ENCODE measurements at places on chromosomes 5 and 9.
A peak's percentile ranks its signal among the peaks of the same experiment; 100 is the strongest.

GRCh38 chr9:127792417-127793031 is 6.7 kb downstream of the CDK9 start:
- no peak for DNase-seq

- peak; percentile 44 for DNase-seq
Observed at GRCh38 chr9:131098391-131099101, 2.2 kb downstream of the AIF1L start.

- DNase-seq = no peak
Observed at GRCh38 chr9:91126761-91127445, 234.8 kb downstream of the AUH start.

- no peak for DNase-seq
Observed at GRCh38 chr5:139141446-139142204, 56.5 kb downstream of the SIL1 start.

DNA sequence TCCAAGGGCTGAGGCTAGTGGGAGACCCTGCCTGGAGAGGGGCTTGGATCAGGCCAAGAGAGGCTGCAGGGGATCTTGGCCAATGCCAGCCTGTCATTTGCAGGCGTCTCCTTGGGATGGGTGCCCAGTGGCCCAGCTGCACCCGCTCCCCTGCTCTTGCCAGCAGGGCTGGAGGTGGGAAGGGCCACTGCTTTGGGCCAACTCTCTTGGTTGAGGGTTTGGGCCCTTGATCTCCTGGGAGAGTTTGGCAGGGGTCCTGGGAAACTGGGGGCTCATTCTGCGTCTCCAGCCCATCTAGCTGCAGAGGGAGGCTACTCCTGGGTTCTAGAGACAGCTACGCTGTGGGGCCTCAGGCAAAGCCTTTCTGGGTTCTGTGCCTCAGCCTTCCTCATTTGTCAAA is 10.5 kb downstream of the PSD2 start:
- no peak for DNase-seq

GRCh38 chr9:94554439-94555331 is at the start of gene PCAT7:
PCAT7 (plus strand) TSS chr9:94555083.
- peak; percentile 85 for DNase-seq

- no peak for DNase-seq
Observed at GRCh38 chr5:74643111-74643562, 2.6 kb upstream of the ENC1 start.

DNA sequence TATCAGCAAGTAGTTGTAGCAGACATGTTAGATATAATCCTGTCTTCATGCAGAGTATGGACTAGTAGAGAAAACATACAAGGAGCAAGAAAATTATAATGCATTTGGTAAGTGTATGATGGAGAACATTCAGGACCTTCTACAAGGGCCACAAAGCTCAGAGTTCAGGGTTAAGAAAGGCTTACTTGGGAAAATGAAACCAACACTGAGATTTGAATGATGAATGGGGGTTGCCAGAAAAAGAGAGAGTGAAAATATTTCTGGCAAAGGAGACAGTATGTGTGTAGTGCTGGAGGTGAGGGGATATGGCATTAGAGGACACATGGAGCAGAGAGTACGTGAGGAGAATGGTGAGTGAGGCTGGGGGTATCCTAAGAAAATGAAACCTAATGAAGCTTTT is 169.8 kb upstream of the STK32A start:
- DNase-seq = no peak

DNA sequence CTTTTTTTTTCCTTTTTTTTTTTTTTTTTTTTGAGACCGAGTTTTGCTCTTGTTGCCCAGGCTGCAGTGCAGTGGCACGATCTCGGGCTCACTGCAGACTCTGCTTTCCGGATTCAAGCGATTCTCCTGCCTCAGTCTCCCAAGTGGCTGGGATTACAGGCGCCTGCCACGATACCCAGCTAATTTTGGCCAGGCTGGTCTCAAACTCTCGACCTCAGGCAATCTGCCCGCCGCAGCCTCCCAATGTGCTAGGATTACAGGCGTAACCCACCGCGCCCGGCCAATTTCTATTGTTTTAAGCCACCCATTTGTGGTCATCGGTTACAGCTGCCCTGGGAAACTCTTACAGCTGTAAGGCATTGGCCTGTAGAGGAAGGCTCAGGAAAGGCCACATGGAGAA is 617.7 kb downstream of the GABRG2 start:
- no peak for DNase-seq

DNA sequence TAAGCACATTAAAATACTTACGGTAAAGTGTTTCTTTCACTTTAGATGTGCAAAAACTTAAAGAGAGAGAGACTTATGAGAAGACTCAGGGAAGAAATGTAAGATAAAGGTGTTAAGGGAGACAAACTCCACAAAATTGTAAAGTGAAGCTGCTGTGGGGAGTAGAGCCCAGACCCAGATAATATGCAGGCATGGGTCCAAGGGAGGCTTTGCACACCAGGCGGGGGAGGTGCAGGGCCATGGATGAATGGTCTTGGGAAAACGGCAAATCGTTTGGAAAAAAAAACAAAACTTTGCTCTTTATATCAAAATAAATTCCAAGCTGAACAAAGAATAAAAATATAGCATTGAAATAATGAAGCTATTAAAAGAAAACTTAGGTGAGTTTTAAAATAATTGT is 9.1 kb downstream of the SYK start:
- no peak for DNase-seq

GRCh38 chr5:61866930-61867329 is 439.1 kb upstream of the KIF2A start:
- DNase-seq = no peak

GRCh38 chr9:114080773-114081440 is 2.8 kb upstream of the AMBP start:
- DNase-seq = no peak

GRCh38 chr5:285991-286557 is 14.6 kb downstream of the PDCD6 start:
- DNase-seq = no peak

- DNase-seq = no peak
Observed at GRCh38 chr9:78863531-78863930, 566.6 kb downstream of the PSAT1 start.

DNA sequence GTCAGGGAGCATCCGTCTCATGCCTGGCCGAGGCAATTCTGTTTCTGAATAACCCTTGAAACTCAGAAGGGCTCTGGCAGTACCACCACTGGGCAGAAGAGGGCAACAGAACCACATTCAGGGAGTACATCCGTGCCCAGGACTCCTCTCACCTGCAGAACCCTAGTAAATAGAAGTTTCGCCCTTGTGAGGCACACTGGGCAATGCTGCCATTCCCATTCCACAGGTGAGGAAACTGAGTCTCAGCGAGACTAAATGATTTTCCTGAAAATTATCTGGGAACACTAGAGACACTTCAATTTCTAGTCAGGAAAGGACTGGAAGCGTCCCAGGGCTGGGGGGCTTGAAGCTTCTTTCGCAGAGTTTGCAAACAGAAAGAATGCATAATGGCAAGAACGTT is 74.7 kb downstream of the FGF1 start:
- peak; percentile 78 for DNase-seq

GRCh38 chr5:8382456-8382855 is 513.5 kb downstream of the MTRR start:
- DNase-seq = no peak

- no peak for DNase-seq
Observed at GRCh38 chr5:171226096-171226754, 82.8 kb upstream of the TLX3 start.

- DNase-seq = no peak
Observed at GRCh38 chr5:159451197-159452052, 121.1 kb upstream of the IL12B start.

DNA sequence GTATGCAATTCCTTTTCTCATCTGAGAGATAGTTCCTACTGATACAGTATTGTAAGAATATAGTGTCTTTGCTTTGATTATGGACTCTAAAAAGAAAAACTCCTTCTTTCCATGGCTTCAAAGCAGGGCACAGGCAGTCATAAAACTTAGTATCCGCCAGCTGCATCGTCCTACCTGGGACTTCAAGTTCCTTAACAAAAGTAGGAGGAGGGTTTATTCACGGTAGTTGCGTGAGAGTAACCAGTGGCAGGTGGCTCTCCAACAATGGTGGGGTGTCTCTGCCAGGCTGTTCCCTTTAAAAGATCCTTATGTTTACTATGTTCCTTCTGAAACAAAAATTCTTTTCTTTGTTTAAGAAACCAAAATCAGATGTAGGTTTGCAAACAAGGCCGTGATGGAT is 173.5 kb upstream of the DMAC1 start:
- DNase-seq = no peak

DNA sequence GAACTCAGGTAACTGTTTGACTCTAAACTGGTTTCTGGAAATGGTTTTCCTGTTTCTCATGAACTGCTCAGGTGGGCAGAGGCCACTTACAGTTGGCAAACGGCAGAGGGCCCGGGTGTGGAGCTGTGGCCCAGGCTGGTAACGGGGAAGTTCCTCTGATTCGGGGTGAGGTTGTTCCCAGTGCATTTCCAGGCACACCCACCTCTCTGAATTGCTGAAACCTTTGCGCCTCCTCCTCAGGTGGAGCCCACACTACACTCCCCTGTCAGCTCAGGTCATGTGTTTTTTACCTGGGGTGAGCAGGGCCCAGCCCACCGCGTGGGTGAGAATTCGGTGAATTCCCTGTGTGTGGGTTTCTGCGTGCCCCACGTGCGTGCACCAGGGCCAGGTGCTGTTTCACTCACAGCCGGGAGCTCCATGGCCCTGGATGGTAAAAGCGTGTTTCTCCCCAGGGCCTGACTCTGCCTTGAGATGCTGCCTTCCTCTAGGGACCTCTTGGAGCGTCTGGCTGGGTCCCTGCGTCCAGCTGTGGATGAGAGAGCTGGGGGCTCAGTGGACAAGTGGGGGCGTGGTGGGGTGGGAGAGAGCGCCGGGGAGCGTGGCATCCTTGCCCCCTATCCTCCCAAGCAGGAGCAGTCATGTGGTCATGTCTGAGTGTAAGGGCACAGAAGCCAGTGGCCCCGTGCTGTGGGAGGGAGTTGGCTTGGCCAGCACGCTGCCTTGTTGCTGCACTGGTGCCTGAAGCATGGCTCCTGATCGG is 33.5 kb upstream of the LPCAT1 start:
- no peak for DNase-seq

DNA sequence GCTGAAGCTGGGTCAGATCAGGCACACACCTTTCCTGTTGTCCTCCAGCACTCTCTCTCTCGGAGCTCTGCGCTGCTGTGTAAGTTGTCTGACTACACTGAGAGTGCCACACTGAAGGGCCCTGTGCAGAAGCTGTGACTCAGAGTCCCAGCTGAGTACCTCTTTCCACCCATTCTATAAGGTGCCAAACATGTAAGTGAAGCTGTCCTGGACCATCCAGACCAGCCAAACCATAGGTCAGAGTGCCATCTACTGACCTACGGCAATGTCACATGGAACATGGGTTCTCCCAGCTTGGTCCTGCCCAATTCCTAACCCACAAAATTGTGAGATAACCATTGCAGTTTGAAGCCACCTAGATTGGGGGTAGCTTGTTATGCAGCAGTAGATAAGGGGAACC is 68.2 kb downstream of the ADCY2 start:
- peak; percentile 46 for DNase-seq

DNA sequence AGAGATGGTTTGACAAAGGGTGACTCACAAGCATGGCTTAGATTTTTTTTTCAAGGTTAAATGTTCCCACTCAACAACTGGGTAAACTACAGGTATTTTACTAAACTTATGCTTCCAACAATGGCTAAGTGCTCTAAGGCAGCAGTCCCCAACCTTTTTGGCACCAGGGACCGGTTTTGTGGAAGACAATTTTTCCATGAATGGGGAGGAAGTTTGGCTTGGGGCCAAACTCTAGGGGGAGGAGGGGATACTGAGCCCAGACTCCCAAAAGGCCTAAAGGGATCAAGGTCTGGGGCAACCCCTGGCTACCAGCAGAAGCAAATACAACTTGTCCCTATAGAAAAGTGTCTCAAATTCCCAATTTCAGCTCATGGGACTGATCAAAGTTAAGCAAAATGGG is 32.0 kb upstream of the HSD17B3 start:
- no peak for DNase-seq

- DNase-seq = no peak
Observed at GRCh38 chr5:52894451-52894850, 94.7 kb upstream of the ITGA2 start.

- DNase-seq = no peak
Observed at GRCh38 chr5:109922381-109922995, 232.8 kb downstream of the MAN2A1 start.

- DNase-seq = no peak
Observed at GRCh38 chr5:76831110-76831452, 12.3 kb downstream of the F2RL1 start.

- DNase-seq = no peak
Observed at GRCh38 chr5:158634714-158635113, 465.0 kb downstream of the EBF1 start.

Data from WERI-Rb-1 (cell line).